ENCODE measurements at places on chromosomes 1 and 21.

GRCh38 chr21:37385179-37385765 lies 18.7 kb downstream of the DYRK1A start:
- no peak for DNase-seq

DNA sequence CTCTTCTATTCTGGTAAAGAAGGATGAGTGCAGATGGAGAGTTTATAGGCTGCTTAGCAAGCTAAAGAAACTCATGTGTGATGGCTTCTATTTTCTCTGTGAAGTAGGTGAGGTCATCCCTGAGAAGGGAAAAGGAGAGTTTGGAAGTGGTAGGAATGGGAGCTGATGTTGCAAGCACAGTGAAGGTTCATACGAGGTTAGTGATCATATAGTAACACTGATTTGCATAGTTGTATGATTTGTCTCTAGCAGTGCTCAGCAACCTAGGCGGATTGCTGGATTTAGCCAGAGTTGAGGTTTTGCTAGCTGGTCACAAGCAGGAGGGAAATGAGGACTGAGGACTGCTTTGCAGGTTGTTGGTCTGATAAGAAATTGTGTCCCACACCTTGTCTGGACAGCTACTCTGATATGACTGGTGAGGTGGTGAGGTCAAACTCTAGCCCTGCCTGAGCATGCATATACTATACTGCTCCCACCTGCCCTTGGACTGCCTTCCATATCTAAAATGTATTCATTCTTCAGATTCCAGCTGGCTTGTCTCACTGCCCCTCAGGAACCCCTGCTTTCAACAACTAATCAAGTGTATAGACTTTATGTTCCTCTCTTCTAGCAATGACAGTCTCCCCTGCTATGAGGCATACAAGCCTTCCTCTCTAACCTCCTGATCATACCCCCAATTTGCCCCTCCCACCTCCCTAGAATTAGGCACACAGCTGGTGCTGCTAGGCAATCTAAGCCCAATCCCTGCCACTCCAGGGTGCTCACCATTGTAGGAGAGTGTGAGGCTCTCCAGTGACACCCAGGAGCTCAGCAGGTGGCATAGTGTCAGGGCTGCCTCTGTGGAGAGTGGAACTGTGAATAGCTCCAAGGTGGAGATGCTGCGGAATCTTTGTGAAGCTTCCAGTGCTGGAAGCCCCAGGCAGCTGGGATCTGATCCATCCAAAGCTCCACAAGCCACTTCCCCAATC lies 18.5 kb downstream of the LRRC41 start:
- DNase-seq: no peak

DNA sequence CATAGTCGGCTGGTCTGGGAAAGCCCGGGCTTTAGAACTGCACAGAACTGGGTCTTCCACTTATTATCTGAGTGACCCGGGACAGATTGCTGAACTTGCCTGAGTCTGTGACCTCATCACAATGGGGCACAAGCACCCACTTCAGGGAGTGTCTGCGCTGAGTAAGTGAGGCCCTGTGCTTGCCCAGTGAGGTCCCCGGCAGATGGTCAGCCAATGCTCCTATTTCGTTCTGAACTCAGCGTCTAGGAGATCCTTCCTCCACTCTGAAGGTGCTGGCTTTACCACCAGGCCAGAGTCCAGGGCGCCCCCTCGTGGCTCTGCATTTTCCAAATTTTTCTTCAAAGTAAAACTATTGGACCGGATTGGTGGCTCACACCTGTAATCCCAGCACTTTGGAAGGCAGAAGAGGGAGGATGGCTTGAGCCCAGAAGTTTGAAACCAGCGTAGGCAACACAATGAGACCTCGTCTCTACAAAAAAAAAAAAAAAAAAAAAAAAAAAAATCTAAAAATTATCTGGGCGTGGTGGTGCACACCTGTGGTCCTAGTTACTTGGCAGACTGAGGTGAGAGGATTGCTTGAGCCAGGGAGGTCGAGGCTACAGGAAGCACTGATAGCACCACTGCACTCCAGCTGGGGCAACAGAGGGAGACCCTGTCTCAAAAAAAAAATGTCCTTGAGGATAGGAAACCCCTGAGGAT lies 61.7 kb downstream of the FCRL5 start:
- DNase-seq: peak; percentile 61

DNA sequence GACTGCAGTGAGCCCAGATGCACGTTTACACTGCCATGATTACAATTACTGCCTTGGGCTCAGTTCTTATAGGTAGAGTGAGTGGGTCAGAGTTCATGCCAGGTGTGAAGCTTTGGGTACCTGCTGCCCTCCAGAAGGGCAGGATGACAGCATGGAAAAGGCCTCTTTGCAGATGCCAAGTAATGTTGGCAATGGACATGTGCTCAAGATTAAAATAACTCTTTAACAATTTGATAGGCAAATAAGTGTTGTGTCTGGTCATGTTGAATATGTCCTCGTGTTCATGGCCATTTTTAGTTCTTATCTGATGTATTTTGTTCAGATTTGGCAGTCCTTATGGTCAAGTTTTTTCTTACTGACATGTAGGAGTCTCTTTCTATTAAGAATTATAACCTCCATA lies 34.8 kb downstream of the S100B start:
- no peak for DNase-seq

DNA sequence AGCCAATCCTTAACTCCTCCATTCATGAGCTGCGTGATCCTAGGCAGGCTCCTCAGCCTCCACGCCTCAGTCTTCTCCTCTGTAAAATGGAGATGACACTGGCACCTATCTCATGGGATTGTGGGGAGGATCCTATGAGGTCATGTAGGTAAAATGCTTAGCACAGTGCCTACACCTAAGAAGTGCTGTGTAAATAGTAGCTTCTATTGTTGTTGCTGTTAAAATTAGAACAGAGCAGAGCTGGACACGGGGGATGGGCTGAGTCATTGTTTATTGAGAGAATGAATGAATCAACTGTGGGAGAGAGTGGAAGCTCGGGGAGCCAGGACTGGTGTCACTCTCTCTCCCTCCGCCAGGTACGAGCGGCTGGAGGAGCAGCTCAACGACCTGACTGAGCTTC lies 43.0 kb downstream of the TMCC2 start:
- DNase-seq: no peak
